KBM-7 (cell line): ENCODE measurements at places on chromosomes 3 and 15.
A peak's percentile ranks its signal among the peaks of the same experiment; 100 is the strongest.

- peak; percentile 50 for DNase-seq
Observed at GRCh38 chr15:78149805-78150751, 916 bp downstream of the IDH3A start.

DNA sequence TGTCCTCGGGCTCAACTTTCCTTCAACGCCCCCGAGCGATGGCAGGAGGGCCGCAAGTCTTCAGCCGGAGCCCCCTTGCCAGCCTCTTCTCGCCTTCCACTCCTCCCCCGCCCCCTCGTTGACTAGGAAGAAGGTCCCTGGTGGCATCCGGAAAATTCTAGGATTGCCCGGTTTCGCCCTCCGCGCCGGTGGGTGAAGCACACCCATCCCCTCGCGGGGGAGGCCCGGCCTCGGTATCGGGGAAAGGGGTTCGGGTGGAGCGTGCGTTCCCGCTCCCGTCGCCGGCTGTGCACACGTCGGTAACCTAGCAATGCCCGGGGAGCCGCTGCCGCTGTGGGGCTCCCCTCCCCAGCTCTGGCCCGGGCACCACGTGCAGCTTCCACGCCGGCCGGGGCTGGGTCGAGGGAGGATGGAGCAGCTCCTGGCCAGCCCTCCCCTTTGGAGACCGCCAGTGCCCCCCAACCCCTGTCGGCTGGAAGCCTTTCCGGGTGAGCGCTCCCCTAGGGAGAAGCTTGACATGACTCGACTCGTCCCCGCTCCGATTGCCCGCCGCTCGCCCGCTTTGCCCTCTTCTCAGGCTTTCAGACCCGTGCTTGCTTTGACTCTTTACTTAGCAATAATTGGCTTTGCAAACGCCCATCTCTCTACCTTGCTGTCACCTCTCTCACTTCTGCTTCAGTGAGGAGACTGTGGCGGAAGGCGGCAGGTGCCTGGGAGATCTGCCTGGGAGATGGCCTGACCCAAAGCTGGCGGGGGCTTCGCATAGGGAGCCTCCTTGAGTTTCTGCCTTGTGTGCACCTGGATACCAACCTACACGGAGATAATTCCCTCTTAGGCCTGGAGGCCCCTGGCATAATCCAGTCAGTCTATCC is 1.3 kb downstream of the CACNA1D start:
- DNase-seq = no peak

DNA sequence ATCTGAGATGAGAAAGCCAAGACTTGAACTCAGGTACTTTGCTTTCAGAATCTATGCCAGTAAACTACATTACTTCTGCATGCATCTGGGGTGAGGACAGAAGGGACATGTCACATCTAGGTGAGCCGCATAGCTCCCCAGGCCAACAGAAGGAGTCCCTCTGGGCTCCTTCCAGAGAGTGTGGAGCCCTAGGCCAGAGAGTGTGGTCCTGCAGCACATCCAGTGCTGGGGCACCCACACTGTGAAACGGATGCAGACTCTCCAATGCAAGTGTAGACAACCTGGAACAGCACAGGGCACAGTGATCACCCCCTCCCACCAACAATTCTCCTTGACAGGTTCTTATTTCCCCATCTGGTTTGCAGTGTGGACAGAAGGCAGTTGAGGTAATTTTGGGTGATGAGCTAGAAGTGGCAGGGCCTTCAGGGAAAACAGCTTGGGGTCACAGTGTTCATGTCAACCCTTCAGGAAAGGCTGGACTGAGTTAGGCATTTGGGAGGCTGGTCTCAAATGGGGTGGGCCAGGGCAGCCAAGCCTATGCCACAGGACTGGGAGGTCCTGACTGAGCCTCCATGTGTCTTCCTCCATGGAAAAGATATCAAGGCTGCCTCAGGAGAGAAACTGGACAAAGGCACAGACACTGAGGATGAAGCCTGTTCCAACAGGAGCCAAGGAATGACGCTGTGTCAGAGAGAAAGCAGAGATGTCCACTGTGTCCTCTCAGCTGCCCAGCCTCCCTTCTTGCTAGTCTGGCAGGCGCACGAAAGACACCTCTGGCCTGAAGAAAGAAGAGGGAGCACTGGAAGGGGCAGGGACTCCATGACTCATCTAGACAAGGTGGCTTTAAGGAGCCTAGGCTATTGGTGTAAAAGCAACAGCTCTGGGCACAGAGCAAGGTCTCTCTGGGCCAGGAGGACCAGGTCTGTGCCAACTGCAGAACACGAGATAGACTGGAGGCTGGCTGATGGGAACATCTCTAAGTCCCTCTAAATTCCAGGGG is 1.7 kb downstream of the PLCD1 start:
- no peak for DNase-seq

GRCh38 chr3:133851266-133851906 is 44.3 kb downstream of the RAB6B start:
- no peak for DNase-seq

DNA sequence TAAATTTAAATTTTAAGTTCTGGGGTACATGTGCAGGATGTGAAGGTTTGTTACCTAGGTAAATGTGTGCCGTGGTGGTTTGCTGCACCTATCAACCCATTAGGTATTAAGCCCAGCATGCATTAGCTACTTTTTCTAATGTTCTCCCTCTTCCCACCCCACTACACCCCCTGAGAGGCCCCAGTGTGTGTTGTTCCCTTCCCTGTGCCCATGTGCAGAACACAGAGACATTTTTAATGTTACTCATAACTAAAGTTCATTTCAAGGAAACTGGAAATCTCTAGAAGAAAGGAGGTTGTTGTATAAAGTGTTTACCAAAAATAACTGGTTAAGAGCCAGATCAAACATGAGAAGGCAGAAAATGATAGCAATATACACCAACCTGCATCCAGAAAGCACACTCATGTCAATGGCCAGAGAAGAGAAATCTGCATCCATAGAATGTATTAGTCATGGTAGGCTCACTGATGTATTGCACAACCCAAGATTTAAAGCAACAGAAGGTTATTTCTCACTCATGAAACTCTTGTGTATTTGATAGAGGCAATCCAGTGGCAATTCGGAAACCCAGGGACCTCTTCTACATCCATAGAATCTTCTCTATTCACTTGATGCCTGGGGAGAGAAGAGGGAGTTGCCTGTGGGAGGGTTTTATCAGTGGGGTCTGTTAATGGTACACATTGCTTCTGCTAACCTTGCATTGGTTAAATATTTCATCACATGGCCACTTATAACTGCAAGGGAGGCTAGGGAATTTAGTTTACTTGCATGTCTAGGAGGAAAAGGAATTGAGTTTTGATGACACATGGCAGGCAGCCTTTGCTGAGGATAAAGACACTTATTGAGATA is 321.9 kb upstream of the RASGRP1 start:
- DNase-seq = no peak

GRCh38 chr15:71444032-71444810 is 328.9 kb downstream of the THSD4 start:
- no peak for DNase-seq

DNA sequence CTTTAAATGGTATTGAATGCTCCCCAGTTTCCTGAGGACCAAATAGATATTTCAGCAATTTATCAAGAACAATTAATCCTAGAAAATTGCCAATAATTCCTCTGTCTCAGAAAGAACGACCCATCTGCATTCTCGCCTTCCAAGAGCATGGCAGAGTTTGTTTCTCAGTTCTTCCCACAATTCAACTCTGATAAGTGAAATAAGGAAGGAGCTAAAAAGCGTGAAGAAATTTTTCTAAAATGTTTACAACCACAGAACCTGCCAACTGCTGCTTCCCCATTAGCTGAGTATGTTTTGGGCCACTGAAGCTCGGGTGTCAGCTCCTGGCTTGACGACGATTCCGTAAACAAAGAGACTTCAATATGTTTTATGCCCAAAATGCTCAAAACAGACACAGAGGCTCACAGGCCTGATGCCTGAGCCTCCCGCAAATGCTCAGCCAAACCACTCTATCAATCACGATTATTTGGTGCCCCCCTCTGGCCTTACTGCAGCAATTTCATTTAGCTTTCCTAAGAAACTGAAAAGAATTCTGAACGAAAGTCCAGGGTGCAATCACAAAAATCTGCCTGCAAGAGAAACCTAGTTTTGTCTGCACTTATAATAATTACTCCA is 259.2 kb upstream of the CCDC54 start:
- peak; percentile 59 for DNase-seq

GRCh38 chr3:40118091-40118490 is 191.4 kb upstream of the EIF1B start:
- no peak for DNase-seq

DNA sequence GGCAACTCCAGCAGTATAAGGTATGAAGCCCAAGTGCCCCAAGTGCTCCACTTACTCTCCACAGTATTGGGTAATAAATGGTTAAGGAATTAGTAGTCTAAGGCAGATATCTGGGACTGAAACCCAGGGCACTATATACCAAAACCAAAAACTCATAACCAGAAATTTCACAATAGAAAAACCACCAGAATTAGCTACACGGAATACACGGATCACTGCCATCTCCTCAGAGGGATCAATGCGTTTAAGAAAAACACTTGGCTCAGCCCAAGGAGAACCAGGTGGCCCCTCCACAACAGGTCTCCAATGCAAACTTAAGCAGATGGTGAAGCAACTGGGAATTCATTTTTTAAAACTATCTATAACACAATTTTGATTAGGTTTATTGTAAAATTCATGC is 83.6 kb downstream of the FAIM start:
- no peak for DNase-seq

GRCh38 chr15:91311986-91312385 is 211.9 kb downstream of the SV2B start:
- DNase-seq = peak; percentile 53

- peak; percentile 8 for DNase-seq
Observed at GRCh38 chr15:61155741-61156700, 73.1 kb downstream of the RORA start.

DNA sequence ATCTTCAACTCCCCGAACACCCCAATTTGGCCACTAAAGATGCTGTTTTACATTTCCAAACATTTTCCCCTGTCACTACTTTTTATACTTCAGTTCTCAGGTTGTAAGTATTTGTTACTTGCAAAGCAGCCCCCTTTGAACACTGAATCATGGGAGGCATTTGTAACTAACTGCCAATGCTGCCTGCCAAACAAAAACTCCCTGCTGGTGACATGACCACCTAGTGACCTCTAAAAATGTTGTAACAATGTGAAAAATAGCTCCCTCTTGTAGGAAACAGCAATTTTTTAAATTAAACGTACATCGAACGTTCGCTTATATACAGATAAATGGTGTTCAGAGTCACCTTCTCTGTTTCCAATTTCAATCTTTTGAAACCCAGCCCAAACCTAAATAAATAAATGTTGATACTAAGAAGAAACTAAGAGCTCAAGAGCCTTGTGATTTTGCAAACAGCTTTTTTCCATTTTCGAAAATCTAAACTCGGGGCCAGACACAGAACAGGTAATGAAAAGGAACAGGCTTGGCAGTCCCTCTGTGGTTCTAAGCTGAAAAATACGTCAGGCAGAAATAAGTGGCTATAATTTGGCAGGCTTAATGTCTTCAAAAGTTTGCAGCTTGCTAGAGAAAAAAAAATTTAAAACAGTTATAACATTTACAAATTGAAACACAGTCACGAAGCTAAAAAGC is 268.6 kb upstream of the WNT5A start:
- no peak for DNase-seq

- peak; percentile 40 for DNase-seq
Observed at GRCh38 chr3:44984335-44984734, 8.3 kb downstream of the EXOSC7 start.

- peak; percentile 75 for DNase-seq
Observed at GRCh38 chr3:121995161-121996137, 26.6 kb downstream of the ILDR1 start.

DNA sequence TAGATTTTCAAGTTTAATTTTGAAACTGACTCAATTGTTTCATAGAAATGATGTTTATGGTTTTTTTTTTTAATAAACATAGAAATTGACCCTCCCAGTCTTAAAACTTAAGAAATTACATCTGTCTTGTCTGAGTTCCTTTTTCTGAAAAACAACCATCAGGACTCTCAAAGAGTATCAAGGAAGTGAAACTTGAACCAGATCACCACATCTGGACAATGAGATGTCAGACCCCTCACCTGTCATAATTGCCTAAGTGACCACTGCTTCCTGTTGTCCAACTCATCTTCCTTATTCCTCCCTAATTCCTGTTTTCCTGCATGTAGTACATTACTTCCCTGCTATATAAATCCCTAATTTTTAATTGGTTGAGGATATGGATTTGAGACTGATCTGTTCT is 441.5 kb upstream of the ARHGEF26 start:
- DNase-seq = peak; percentile 35

GRCh38 chr15:31025996-31026395 is 34.6 kb upstream of the MTMR10 start:
- no peak for DNase-seq

DNA sequence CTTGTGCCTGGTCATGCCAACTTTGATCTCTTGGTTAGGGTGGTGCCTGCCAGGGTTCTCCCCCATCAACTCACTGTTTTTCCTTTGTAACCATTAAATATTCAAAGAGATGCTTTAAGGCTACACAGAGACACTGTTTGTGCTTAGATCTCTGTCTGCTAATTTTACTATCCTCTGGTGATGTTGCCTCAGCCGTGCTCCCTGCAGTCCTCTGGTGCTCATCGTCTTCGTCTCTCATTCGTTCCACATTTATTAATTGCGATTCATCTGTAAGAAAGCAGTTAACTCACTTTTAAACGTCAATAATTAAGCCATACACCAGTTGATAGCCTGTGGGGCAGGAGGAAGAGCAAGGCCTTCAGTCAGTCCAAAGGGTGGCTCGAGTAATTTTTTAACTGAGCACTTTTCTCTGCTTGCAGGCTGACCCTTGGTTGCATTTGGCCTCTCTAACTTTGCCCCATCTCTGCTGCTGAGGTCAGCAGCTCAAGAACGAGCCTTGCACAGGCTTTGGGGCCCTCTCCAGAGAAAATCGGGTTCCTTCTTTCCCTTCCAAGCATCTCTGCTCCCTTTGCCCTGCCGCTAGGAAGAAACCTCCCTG is 62.9 kb downstream of the KLF15 start:
- DNase-seq = no peak

DNA sequence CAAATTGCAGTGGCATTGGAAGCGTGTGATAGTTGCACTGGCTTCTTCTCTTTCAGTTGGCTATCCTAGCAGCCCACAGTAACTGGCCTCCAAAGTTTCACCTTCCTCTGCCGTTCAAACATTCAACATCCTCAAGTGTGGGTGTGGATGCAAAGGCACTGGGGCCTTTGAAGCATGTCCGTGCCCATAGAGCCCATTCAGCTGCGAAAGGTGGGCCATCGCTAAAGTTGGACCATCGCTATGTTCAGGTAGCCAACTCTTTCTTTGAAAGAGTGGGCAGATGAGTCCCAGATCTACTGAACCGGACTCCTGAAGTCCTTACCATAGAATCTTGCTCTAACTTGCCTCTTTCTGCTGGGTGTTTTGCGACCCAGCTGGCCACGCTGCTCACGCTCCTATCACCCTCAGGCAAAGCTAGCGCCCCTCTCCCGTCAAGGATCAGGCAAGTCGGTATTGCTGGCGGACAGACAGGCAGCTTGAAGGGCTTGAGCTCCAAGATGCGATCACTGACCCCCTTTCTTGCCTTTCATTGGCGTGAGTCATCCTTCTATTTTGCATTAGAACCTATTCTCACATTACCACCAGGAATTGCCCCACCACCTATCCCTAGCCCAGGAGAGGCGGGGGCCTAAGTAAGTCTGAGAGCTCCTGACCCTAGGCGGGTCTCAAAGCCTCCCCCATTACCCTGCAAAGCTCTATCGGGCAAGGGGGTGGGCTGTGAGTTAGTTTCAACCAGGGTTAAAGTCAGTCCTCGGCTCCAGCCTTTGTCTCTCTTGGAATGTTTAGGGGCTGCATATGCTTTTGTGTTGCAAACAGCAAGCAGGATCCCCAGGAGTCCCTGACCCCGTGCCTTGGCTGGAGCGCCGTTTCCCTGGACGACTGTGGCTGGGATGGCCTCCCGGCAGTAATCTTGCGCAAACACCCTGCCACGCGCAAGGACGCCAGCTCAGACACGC is 28.7 kb downstream of the ZIC4 start:
- DNase-seq = no peak

- DNase-seq = peak; percentile 71
Observed at GRCh38 chr15:66751579-66751978, 49.5 kb downstream of the SMAD6 start.
